ENCODE measurements at places on chromosomes 6 and 20. TPM values are rescaled to one million over a fixed set of nuclear protein-coding genes. Genes with fewer than 3 reads are reported as not detected.

The ANKRD66 gene
- not detected for total RNA-seq

The PRKN gene
- total RNA-seq = 0.22 TPM

- H3K4me3 ChIP-seq = no peak overlapping the region
- H3K27me3 ChIP-seq = no peaks in the 10 kb centered on the region
Observed at GRCh38 chr20:36855241-36855657, 20.7 kb upstream of the TLDC2 start.

DNA sequence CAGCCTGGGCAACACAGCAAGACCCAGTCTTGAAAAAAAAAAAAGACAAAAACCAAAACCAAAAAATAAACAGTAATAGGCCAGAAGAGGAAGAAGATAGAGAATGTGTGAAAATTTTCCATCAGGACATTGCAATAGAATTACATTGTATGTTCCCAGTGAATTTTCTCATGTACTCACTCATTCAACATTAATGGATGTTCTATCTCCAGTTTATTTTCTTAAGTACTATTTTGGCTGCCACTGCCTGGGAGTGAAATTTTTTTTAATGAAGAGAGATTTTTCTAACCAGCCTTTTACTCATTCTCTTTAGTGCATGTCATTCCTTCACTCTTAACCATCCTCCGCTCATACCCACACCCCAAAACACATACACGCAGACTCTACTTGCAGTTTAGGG, 282.8 kb downstream of the ALDH8A1 start:
- no peak for DNase-seq
- no peak overlapping the region for H3K4me3 ChIP-seq
- H3K27me3 ChIP-seq = no peaks in the 10 kb centered on the region
- no peaks in the 10 kb centered on the region for H3K36me3 ChIP-seq
- H3K27ac ChIP-seq = no peak overlapping the region

The REM1 gene
- total RNA-seq = not detected

DNA sequence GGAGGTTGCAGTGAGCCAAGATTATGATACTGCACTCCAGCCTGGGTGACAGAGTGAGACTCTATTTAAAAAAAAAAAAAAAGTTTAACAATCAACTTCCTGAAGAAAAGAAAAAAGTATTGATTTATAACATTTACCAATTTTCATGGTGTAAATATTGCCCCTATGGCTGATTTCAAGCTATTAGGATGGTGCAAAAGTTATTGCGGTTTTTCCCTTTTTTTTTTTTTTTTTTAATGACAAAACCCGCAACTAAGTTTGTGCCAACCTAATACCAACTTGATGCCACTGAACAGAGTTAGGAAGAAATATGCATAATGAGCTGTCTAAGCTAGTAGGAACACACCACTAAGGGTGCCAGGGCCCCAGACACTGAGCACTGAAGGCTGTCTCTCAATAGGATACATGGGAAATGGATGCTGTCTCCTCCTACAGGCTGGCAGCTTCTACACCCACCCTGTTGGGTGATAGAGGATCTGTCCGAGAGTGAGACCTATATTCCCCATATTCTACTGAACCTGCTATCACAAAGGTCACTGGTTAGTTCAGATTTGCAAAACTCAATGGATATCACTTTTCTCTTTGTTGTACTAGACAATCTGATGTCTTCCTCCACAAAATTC, 6.5 kb upstream of the PERP start:
- no peak for DNase-seq
- H3K36me3 ChIP-seq = no peaks in the 10 kb centered on the region
- peaks cover 4% of the 10 kb centered on the region for H3K4me1 ChIP-seq
- H3K27me3 ChIP-seq = no peaks in the 10 kb centered on the region

- no peak for DNase-seq
- no peaks in the 10 kb centered on the region for H3K4me1 ChIP-seq
- H3K27ac ChIP-seq = no peak overlapping the region
- no peak overlapping the region for H3K4me3 ChIP-seq
- H3K27me3 ChIP-seq = no peaks in the 10 kb centered on the region
Observed at GRCh38 chr6:105192707-105193465, 13.1 kb upstream of the POPDC3 start.

DNA sequence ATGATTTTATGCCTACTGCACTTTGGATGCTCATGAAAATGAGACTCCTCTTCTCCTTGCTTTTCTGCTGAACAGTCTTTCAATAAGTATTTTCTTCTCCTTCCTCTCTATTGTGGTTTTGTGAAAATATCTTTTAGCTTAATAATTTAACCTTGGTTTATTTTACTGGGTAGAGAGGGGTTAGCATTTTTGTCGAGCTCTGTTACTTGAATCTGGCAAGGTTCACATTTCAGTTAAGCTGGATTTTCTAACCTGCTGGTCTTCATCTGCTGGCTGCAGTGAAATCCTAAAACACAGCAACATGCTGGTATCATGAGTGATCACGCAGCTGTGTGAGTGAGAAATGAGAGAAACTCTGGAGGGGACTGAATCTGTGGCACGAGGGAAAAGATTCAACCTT, 222.7 kb upstream of the NOX3 start:
- H3K4me1 ChIP-seq = no peaks in the 10 kb centered on the region
- H3K27me3 ChIP-seq = no peaks in the 10 kb centered on the region
- no peak overlapping the region for H3K27ac ChIP-seq
- DNase-seq = no peak
- H3K36me3 ChIP-seq = no peaks in the 10 kb centered on the region

DNA sequence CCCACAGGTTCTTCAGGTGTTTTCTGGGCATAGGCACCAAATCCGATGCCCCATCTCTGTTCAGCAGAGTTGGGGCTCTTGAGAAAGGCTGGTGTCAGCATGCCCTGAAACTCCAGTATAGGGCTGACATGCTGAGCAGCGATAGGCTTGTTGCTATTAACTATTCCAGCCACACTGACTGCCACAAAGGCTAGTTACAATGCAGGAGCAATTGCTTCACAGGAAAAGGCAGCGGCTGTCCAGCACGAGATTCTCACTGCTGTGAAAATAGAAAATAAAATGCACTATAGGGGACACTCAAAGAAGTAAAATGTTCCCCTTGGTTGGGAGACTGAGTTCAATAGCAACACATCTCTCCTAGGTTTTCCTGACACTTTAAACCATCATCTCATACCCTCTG, 112.4 kb downstream of the BFSP1 start:
- H3K4me1 ChIP-seq = no peaks in the 10 kb centered on the region
- H3K36me3 ChIP-seq = no peaks in the 10 kb centered on the region
- peaks cover 4% of the 10 kb centered on the region for H3K27me3 ChIP-seq
- no peak overlapping the region for H3K4me3 ChIP-seq

The ANGPT4 gene
- total RNA-seq = not detected

GRCh38 chr6:127884134-127884533, 16.7 kb downstream of the THEMIS start:
- no peak overlapping the region for H3K27ac ChIP-seq
- H3K27me3 ChIP-seq = no peaks in the 10 kb centered on the region
- H3K36me3 ChIP-seq = no peaks in the 10 kb centered on the region
- no peak overlapping the region for H3K4me3 ChIP-seq

GRCh38 chr20:52305024-52305645, 113.6 kb upstream of the ZFP64 start:
- H3K27ac ChIP-seq = no peak overlapping the region
- no peaks in the 10 kb centered on the region for H3K27me3 ChIP-seq
- no peak overlapping the region for H3K4me3 ChIP-seq
- no peaks in the 10 kb centered on the region for H3K36me3 ChIP-seq
- H3K4me1 ChIP-seq = peaks cover 34% of the 10 kb centered on the region

DNA sequence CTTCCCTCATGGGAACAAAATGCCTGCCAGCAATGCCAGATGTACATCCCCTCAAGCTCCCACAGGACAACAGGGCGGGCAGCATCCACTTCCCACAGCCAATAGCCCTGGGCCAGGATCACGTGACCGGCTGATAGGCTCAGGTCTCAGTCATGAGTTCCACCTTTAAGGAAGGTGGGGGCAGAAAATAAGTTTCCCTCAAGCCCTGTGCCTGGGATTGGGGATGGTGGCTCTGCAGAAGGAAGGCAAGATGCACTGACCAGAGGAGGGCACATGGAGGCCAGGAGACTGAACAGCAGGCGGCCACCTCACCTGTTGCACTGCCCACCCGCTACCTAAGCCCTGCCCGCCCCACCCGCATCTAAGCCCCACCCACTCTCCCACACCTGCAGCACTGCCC, 149.1 kb downstream of the BMP7 start:
- no peaks in the 10 kb centered on the region for H3K4me1 ChIP-seq
- no peaks in the 10 kb centered on the region for H3K27me3 ChIP-seq
- H3K4me3 ChIP-seq = no peak overlapping the region
- no peak overlapping the region for H3K27ac ChIP-seq
- no peak for DNase-seq
- H3K36me3 ChIP-seq = no peaks in the 10 kb centered on the region

DNA sequence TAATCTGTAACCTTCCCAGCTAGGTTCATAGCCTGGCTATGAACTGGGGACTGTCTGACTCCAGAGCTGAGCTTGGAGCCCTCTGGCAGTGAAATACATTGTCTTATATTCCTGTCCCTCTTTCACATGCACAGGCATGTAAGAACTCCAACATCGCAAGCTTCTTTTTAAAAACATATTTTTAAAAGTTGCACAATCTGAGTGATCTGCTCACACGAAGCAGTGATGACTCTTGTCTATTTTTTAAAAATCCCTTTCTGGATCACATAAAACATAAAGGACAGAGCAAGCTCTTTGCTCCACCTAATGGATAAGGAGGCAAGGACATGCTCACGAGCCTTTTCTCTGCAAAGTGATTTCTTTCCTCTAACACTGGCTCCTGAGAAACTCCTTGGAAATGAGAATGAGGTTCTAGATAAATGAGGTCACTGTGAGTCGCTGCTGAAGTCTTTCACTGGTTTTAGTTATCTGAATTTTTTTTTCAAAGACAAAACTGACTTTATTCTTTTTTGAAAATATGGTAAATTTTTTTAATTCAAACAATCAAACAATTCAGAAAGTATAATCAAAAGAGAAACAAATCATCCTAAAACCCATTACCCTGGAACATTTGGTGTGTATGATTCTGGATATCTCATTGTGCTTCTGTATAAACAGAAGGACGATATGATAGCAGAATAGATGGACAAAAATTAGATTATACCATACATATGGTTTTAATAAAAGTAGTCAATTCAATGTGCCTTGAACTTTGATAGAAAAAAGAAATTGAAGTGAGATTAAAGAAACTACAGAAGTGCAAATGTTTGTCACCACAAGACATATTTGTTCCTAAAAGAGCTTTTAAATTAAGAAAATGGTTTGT, 30.8 kb downstream of the IL20RA start:
- H3K4me1 ChIP-seq = no peaks in the 10 kb centered on the region
- no peak overlapping the region for H3K4me3 ChIP-seq
- peaks cover 5% of the 10 kb centered on the region for H3K27me3 ChIP-seq
- H3K36me3 ChIP-seq = no peaks in the 10 kb centered on the region
- no peak overlapping the region for H3K27ac ChIP-seq
- no peak for DNase-seq

GRCh38 chr20:44228465-44229258, 18.1 kb upstream of the OSER1 start:
- H3K27ac ChIP-seq = no peak overlapping the region
- DNase-seq = no peak
- no peak overlapping the region for H3K4me3 ChIP-seq
- H3K36me3 ChIP-seq = no peaks in the 10 kb centered on the region
- H3K4me1 ChIP-seq = no peaks in the 10 kb centered on the region

Data from CD8-positive, alpha-beta memory T cell (primary cell).